RWPE1 (cell line): ENCODE measurements at places on chromosomes 6 and 20.
A peak's percentile ranks its signal among the peaks of the same experiment; 100 is the strongest.

- peak; percentile 86 for DNase-seq
Measured at GRCh38 chr6:12348530-12349511, 58.7 kb downstream of the EDN1 start.

GRCh38 chr6:43216200-43216599, 13.1 kb downstream of the DNPH1 start:
- DNase-seq, result no peak

DNA sequence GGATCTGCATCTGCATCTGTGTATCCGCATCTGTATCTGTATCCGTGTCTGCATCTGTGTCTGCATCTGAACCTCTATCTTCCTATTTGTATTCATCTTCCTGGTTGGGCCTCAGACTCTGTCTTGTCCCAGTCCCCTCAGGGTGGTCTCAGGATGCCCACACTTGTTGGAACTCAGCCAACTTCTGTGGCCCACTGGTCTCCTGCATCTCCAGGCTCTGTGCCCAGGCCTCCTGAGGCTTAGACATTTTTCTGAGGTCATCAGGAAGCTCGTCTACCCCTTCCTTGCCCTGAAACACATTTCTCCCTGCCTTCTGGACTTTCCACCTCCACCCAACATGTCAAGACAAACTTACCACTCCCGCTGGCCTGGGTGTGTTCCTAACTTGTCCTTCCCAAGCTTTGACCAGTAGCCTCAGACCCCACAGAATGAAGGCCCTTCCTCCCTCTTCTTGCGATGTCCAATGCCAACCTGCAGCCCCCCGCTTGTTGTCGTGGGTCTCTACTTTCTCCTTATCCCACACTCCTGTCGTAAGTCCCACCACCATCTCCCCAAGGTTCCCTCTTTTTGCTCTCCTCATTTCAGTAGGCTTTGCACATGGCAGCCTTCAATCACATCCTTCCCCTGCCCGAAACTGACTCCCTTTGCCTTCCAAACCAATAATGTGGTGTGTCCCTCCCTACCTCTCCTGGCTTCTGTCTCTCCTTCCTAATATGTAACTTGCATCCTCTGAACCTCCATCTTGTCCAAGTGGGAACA, 176.5 kb downstream of the DLL1 start:
- DNase-seq, result no peak

GRCh38 chr6:44078827-44079671, 48.2 kb downstream of the MRPL14 start:
- DNase-seq, result peak; percentile 68

DNA sequence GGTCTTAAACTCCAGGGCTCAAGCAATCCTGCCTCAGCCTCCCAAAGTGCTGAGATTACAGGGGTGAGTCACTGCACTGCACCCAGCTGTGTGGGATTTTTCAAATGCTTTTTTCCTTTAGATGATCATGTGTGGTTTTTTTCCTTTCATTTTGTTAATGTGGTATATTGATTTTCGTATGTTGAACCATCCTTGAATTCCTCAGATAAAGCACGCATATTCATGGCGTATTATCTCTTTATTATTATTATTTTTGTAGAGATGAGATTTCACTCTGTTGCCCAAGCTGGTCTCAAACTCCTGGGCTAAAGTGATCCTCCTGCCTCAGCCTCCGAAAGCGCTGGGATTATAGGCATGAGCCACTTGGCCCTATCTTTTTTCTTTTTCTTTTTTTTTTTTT, 7.0 kb downstream of the ZGPAT start:
- no peak for DNase-seq

GRCh38 chr6:63452125-63452524, 120.2 kb upstream of the LOC128125822 start:
- no peak for DNase-seq

DNA sequence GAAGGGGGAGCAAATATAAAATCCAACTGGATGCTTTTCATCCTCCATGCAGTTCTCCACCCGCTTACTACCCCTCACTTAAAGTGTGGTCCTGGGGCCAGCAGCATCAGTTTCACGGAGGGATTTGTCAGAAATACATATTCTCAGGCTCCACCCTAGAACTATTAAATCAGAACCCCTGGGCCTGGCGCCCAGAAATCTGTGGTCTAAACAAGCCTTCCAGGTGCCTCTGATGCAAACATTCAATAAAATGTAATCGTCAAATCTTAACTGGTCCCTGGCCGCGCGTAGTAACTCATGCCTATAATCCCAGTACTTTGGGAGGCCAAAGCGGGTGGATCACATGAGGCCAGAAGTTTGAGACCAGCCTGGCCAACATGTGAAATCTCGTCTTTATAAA, 47.7 kb downstream of the ATXN1 start:
- DNase-seq, result no peak

DNA sequence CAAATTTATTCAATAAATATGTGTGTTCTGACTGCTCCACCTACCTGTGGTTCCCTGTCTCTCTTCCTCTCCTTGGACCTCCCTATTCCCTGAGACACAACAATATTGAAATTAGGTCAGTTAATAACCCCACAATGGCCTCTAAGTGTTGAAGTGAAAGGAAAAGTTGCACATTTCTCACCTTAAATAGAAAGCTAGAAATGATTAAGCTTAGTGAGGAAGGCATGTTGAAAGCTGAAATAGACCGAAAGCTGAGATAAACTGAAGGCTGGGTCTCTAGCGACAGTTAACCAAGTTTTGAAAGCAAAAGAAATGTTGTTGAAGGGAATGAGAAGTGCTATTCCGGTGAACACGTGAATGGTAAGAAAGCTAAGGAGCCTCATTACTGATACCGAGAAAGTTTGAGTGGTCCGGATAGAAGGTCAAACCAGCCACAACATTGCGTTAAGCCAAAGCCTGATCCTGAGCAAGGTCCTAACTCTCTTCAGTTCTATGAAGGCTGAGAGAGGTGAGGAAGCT, 34.1 kb downstream of the UST start:
- DNase-seq, result no peak

GRCh38 chr6:155406801-155407200, 48.8 kb downstream of the NOX3 start:
- no peak for DNase-seq

DNA sequence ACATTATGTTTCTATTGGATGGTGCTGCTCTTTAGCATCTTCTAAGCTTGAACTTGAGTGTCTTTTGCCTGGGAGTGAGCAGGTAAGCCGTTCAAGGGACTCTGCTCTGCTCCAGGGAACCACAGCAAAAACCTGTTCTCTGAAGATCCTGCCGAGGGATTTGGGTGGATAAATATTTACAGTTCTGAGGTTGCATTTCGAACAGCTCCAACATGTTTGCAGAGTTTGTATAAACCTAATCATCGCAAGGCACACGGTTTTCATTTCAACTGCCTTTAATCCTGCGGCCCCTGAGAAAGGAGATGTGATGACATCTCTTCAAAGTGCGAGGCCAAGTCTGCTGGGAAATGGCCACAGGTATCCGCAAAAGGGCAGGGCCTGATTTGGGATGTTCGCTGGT, 293.4 kb downstream of the TFAP2C start:
- DNase-seq, result no peak

- no peak for DNase-seq
Measured at GRCh38 chr6:27238010-27238983, 9.2 kb upstream of the PRSS16 start.

DNA sequence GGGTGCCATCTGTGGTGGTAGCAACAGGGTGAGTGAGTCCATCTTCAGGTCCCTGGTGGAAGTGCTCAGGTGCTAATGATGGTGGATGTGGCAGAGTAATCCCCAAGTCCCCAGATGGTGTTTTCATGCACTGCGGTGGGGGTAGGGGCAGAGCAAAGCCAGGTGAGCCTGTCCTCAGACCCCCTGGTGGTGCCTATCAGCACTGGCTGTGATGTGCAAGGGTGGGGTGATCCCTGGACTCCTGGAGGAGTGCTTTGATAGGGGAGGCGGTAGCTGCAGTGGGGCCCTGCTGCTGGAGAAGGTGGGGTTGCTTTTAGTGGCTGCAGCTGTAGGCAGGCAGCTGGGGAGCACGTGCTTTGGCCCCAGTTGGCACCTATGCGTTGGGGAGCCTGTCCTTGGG, 70.8 kb downstream of the CCDC170 start:
- no peak for DNase-seq

DNA sequence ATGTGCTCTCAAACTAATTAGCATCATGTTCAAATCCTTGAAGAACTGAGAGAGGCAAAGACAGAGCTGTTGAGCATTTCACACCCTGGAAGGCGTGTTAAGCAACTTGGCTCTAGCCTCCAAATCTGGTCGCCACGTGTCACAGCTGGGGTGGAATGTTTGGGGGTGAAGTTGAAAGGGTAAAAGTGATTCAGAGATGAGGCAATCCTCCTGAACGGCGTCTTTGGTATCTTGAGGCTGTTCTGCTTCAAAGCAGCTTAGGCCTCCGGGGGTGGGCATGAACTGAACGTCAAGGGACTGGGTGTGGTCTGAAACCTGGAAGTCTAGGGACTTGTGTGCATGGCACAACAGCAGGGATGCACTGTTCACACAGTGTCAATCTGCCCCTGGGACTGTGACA, 62.3 kb downstream of the TRAM2 start:
- DNase-seq, result peak; percentile 65

GRCh38 chr20:56348305-56348693, 10.5 kb upstream of the FAM210B start:
- DNase-seq, result no peak

DNA sequence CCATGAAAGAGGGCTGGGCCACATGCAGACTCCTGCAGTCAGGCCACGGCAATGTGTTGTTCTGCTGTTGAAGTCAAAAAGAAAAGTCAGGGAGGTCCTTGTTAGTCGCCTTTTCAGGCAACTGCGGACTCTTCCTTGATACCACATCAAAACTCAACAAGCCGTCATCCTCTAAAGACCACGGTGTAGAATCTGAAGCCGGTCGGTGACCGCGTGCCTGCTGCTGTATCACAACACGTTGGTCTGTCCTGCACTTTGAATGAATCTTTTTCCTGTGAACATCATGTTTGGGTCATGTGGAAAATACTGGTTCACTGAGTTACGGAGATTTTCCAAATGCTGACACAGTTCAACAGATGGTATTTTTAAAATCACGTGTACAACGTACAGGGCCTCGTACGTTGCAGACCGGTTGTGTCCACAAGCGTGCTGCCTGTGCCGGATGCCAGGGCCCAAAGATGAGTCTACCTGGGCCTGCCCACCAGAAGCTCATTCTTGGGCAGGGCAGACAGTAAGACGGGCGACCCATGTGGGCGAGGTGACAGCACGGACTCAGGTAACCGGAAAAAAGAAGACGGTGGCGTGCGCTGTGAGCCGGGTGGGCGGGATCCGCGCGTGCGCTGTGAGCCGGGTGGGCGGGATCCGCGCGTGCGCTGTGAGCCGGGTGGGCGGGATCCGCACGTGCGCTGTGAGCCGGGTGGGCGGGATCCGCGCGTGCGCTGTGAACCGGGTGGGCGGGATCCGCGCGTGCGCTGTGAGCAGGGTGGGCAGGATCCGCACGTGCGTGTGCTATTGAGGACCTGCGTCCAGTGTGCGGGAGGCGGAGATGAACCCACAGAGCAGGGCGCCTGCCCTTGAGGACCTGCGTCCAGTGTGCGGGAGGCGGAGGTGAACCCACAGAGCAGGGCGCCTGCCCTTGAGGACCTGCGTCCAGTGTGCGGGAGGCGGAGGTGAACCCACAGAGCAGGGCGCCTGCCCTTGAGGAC, 114.5 kb downstream of the FAM120B start:
- no peak for DNase-seq
